NCI-H1092 treated with DMSO at 0.1 percent for 48 hours (cell line): ENCODE measurements at places on chromosomes 11 and 22.
A peak's percentile ranks its signal among the peaks of the same experiment; 100 is the strongest.

DNA sequence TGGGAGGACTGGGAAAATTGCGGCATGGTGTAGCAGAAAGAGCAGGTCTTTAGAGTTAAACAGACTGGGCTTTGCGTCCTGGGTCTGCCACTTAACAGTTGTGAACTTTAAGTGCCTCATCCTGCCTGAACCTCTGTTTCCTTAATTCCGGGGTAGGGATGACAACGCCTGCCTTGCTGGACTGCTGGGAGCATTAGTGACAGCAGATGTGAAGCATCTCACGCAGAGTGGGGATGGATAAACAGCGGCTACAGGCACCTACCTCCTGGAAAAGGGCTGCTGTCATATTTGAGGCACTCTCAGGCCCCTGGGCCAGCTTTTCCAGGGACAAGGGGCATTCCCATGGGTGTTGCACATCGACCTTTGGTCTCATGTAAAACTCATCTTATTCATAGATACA lies 572.2 kb downstream of the TBC1D22A start:
- no peak for DNase-seq

GRCh38 chr11:33692013-33692504 lies 8.6 kb downstream of the C11orf91 start:
- peak; percentile 85 for DNase-seq

DNA sequence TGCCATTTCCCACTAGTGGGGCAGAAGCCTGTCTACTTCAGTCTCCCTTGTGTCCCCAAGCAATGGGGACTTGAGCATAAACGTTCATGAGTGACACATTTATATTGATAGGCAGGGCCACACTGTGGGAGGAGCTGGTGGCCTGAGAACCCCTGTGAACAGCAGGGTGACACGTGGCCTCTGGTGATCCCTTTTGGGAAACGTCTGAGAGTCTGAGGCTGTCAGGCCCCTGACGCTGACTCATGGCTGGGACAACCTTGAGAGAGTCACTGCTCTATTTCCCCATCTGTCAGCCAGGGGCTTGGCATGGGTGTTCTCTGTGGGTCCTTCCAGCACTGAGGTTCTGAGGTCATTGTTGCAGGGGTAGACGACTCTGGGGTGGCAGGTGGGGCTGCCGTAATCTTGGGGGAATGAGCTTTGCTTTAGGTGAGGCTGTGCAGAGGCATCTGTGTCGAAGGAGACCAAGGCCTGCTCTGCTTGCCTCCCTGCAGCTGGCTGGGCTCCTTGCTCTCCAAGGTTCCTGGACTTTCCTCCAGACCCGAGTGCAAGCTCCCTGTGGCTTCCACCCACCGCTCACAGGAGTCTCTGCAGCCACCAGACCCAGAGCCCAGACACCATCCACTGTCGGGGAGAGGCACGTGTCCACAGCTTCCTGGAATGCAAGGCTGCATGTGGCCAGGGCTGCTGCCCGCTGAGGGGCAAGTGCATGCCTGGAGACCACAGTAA lies 54.7 kb downstream of the SMIM38 start:
- no peak for DNase-seq

DNA sequence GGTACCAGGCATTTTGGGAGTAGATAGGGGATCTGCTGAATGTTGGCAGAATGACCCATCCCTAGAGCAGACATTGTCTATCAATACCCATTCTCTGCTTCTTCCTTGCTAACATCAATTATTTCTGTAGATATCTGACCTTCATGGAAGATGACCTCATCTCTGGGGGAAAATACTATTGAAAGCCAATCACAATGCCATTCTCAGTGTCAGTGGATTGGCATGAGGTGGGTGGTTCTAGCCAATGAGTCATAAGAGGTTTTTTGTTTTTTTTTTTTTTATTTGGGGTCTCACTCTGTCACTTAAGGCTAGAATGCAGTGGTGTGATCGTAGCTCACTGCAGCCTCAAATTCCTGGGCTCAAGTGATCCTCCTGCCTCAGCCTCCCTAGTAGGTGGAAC lies 42.5 kb downstream of the SNX19 start:
- DNase-seq = no peak

GRCh38 chr11:20363500-20364340 lies at the start of gene HTATIP2:
Gene HTATIP2, plus strand, starts transcription at chr11:20363714. Its CDS starts 524 bp downstream, at chr11:20364238.
- peak; percentile 38 for DNase-seq

DNA sequence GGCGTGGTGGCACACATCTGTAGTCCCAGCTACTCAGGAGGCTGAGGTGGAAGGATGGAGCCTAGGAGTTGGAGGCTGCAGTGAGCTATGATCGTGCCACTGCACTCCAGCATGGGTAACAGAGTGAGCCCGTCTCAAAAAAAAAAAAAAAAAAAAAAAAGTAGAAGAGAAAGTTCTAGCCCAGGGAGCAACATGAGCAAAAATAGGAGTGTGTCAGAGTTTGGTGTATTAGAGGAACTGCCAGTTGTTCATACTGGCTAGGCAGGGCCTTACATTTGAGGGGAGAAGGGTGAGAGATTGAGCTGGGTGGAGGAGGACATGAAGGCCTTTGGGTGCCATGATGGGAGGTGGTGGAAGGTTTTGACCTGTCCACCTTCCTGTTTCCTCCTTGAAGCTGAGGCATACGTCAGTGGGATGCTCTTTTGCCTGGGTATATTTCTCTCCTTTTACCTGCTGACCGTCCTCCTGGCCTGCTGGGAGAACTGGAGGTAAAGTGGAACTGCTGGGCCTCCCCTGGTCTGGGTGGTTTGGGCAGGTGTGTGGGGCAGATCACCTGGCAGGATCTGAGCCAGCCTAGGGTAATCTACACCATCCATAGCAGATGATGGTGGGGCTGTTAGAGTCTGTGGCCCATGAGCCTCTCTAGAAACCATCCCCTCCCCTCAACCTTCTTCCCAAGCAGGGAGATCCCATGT lies 7.3 kb downstream of the SIDT2 start:
- no peak for DNase-seq

- no peak for DNase-seq
These were observed 2.1 kb downstream of the MRPL40 start for GRCh38 chr22:19434401-19434800.

DNA sequence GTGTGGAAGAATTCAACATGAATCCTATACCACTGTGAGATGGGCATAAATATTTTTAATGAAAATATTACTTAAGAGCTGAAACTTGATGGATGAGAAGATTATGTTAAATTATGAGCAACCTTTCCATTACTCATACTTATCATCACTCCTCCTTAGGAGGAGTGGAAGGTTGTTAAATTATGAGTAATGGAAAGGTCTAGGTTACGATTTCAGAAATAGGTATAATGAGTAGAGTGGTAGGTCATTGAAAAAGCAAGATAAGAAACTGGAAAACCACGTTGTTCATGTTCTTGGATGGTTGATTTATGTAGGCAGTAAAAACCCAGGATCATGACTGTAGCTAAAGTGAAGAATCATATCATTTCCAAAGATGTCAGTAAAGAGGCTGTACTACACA lies 973.2 kb upstream of the RAG2 start:
- DNase-seq = no peak

- DNase-seq = no peak
These were observed 198.4 kb upstream of the SESN3 start for GRCh38 chr11:95429376-95429907.

GRCh38 chr11:67119585-67120391 lies 725 bp downstream of the KDM2A start:
- DNase-seq = peak; percentile 20

- DNase-seq = no peak
These were observed 810.0 kb downstream of the BRD1 start for GRCh38 chr22:49017482-49018329.

- no peak for DNase-seq
These were observed 7.5 kb downstream of the ASCC2 start for GRCh38 chr22:29830585-29830984.

DNA sequence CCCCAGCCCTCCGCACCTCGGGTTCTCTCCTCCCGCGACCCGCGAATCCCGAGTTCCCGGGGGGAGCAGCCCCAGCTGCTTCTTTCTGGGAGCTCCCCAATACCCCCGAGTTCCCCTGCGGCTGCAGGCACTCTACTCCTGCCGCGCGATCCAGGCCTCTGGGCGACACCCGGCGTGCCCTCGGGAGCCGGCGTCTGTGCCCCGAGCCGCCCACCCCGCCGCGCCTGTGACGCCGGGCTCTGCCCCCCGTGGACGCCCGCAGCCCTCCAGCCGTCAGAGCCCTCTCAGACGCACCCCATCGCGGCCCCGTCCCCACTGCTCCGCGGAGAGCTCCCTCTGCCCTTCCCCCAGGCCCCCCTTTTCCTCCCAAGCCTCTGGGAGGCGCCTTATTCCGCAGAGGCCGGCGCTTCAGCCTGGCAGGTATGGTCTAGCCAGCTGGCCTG lies 422 bp downstream of the GLB1L2 start:
- peak; percentile 52 for DNase-seq

- no peak for DNase-seq
These were observed 5.8 kb downstream of the MRPL23 start for GRCh38 chr11:1952806-1953482.

- DNase-seq = no peak
These were observed 124.0 kb downstream of the ETS1 start for GRCh38 chr11:128463371-128463829.

DNA sequence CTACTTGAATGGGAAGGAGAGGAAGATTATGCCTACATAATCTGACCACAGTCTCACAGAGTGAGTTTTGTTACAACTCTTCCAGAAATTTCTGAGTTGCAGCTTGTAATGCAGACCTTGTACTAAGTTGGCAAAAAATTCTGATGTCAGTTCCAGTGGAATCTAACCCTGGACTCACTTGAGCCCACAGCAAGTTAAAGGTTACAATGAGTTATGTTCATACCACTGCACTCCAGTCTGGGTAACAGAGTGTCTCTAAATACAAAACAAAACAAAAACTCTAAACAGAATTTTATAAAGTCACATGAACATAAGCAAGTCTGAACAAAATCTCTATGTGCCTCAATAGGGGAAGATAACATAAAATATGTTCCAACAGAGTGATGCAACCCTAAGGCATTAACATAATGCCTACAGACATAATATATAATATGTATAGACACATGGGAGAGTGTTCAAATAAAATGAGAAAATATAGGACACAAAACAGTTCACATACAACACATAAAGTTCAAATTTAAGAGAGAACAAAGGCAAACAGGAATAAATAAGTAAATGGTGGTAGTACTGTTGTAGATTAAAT lies 1.1 kb downstream of the GLYAT start:
- no peak for DNase-seq
